Muscle of arm (tissue), 14 donors: ENCODE measurements at places on chromosomes 11 and 22.

- peak; percentile 61 for DNase-seq
Measured at GRCh38 chr11:66100272-66101065, 30.4 kb downstream of the PACS1 start.

- no peak for DNase-seq
Measured at GRCh38 chr11:81570669-81571068, 1163.0 kb downstream of the FAM181B start.

DNA sequence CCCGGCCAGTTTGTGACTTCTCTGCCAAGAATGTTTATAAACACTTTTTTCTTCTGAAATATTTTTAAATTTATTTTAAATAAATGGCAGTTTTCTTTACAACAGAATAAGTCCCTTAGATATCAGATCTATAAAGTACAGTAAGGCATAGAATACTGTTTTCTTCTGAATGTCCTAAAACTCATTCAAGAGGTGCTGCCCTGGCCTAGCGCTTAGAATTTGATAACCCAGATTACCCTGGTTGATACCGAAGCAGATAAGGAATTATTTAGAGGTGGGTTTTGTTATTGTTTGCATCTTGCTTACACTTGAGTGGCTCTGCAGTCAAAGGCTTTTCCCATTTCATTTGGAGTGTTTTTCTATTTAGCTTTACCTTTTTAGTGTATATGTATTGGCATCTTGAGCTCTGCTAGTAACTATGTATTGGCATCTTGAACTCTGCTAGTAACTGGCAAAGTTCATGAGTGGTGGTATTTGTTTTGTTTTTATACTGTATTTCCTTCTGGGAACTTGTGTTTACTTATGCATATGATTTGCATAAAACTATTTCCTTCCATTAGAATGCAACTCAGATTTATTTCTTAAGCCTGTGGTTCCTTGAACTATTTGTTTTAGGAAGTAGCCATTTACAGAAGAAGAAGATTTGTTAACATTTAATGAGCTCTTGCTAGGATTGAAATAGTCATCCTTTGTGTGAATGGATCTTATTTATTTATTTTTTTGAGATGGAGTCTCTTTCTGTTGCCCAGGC, 1.2 kb downstream of the ACAD8 start:
- DNase-seq, result no peak

DNA sequence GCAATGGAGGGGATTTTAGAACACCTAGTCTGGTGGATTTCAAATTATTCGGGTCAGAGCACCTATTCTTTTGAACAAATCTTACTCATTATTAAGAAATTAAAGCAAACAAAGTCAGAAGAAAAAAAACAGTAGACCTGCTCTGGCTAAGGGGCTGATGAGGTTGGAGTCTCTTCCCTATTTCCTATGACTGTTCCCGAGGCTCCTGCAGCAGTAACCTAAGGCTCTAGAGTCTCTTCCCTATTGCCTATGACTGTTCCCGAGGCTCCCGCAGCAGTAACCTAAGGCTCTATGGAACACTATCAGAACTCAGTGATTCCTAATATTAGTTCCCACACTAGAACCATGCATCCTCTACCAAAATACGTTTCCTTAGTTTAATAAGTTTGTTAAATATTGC, 607.9 kb downstream of the NTM start:
- no peak for DNase-seq

DNA sequence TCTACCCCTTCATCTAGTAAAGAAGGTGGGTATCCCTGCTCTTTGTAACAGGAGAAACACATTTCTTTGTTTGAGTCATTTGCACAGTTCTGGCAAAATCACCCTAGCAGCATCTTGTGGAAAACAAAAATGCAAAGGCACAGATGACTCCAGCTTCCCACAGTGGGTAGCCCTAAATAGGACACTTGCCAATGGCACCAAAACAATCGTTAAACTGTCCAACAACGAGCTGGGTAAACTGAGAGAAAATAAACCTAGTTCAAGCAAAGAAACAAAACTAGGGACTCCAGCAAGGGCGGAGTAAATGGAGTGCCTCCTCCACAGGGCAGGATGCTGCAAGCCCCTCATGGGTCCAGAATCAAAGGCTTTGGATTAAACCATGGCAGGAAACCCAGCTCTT, 239.5 kb downstream of the NTM start:
- no peak for DNase-seq

GRCh38 chr11:77067861-77068443, 1.2 kb downstream of the CAPN5 start:
- no peak for DNase-seq

- DNase-seq, result no peak
Measured at GRCh38 chr11:93288079-93288478, 42.5 kb upstream of the DEUP1 start.

DNA sequence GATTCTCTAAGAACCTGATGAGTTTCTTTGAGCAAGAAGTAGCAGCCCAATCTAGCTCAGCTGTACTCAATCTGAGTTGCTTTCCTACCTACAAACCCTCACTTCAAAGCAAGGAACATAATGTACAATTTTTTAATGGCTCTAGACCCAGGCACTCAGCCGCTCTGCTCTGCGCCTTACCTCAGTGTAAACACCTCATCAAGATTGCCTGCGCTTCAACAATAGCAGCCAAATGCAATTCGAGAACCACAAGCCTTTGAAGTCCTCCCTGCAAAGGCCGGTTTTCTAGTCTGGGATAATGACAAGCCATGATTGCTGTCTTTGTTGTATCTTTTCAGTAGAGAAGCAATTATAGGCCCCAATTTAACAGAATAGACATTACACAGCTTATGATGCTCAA, 38.0 kb downstream of the JHY start:
- DNase-seq, result no peak

DNA sequence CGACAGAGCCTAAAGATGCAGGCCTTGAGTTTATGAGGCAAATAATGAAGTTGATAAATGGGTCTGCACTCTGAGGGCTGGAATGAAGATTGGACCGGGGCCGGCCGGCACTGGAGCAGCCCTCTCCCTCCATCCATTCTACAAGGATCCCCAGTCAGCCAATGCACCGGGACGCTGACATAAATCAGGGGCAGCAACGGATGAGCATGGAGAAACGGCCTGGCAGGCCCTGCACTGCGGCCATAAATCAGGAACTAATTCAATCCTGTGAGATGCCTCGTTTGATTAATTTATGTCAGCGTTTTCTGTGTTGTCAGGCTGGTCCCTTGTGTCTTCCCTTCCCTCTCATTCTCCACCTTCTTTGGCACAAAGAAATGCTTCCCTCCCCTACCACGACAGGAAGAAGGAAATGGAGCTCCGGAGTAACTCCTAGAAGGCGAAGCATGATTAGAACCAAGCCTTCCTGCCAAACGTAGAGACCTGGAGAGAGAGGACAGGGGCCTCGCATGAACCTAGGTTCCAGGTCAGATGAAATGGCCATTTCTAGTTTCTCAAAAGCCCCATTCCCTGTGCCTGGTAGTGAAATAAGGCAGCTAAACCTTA, 358.4 kb downstream of the OPCML start:
- no peak for DNase-seq

- DNase-seq, result no peak
Measured at GRCh38 chr22:38032681-38033521, 24.3 kb upstream of the PICK1 start.

DNA sequence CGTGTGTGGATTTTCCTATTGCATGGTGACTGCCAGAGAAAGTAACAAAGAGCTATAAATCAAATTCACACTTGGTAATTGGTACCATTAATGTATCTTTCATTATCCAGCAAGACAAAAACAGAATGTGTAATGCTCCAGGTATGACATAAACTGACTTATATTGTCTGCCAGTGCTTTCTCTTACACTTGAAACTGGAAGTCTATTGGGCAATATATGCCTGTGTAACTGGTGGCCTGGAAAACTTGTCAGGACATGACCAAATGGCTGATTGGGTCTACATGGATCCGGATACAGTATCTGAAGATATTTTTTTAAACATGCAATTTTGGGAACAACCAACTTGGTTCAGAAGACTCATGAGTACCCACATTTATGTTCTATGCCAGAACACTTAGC, 174.6 kb upstream of the ARHGAP42 start:
- no peak for DNase-seq

GRCh38 chr11:58596621-58597020, 17.8 kb downstream of the ZFP91 start:
- DNase-seq, result no peak

- no peak for DNase-seq
Measured at GRCh38 chr11:18452927-18453326, 2.7 kb upstream of the LDHAL6A start.

DNA sequence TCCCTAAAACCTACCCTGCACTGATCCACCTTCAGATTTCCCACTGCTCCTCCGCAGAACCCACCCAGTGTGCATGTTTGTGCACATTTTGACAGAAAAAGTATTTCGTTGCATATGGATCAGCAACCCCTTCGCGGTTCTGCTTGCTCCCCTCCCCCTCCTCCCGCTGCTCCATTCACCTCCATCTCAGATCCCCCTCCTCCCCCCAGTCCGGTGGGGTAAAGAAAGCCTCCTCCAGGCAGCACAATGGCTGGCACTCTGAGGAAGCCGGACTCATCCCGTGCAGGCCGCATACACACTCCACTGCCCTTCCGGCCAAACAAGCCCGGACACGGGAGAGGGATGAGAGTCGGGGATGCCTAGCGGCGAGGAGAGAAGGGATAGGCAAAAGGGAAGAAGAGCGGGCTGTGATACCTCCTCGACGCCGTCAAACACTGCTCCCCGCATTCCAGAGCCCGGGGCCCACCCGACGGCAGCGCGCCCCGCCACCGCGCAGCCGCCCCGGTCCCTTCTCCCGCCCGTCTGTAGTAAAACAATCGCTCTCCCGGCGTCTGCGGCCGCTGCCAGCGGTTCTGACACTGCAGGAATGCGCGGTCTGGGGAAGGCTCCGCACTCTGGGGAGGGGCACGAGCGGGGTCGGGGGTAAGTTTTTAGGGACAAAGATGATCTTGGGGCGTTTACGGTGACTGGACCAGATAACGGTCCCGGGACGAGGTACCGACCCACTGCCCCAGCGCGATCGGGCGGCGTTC, 915 bp downstream of the FEZ1 start:
- DNase-seq, result peak; percentile 19

DNA sequence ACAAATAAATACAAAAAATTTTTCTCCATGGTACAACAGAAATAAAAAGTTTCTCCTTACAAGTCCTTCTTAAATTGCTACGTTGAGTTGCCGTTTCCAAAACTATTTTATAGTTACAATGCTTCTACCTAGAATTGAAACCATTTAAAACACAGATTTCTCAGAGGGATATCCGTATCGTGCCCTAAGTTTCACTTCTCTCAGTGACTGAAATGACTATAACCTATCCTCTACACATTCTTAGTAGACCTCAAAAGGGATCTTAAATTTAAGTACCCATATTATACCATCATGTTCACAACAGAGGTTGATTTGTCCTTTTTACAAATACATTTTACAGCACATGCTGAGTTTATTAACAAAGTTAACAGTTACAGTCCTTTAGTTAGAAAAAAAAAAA, 44.1 kb downstream of the USP28 start:
- DNase-seq, result no peak

GRCh38 chr22:43823353-43823908, 11.3 kb upstream of the EFCAB6 start:
- DNase-seq, result no peak

GRCh38 chr11:94826415-94826814, 58.3 kb downstream of the AMOTL1 start:
- no peak for DNase-seq

- DNase-seq, result no peak
Measured at GRCh38 chr11:44915621-44916020, 35.1 kb downstream of the TP53I11 start.

GRCh38 chr22:39574779-39575551, 4.4 kb downstream of the CACNA1I start:
- DNase-seq, result no peak

DNA sequence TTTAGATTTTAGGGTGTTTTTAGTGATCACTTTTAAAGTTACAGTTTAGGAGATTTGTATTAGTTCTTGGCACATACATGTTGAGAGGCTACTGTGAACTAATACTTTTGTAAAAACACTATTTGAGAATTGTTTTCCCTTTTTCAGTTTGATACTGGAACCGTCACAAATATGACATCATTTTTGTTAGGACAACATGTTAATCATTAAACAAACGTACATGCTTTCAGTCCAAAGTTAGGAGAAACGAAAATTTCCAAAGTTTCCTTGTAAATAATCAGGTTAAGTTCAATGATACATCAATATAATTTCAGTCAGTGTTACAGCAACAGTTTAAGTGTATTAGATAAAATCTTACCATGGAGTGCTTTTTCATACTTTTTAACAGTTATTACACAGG, 53.1 kb downstream of the SPECC1L start:
- no peak for DNase-seq

GRCh38 chr22:19704355-19705015, 9.8 kb upstream of the SEPTIN5 start:
- no peak for DNase-seq

GRCh38 chr11:103842795-103843194, 193.6 kb upstream of the DDI1 start:
- peak; percentile 49 for DNase-seq

DNA sequence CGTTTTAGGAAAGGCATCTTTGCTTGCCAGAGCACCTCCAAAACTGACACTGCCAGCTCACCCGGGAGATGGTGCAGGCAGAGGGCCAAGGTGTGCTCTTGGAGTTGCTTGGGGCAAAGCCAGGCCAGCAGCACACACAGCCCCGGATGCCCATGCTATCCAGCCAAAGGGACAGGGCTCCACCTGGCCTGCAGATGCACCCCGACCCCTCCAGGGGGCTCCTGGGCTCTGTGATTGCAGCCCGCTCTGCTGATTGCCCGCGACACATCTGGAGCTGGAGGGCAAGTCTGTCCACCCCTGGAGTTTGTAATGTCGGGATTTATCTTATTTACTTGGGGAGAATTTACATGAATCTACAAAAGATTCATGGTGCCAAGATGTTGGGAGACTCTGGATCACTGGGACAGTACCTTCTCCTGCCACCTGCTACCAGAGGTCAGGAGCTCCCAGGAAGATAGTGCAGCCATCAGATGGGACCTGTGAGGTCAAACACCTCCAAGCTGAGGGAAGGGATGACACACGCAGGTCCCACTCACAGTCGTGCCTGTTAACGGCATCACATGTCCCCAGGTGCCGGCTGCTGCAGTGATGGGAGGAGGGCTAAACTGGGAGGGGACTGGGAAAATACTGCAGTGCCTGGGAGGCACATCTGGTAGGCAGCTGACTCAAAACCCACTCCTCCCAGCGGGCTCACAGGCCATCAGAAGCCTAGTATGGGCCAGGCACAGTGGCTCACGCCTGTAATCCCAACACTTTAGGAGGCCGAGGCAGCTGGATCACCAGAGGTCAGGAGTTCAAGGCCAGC, 17.2 kb downstream of the CBX7 start:
- peak; percentile 26 for DNase-seq

- no peak for DNase-seq
Measured at GRCh38 chr11:8403310-8403709, 139.6 kb upstream of the LMO1 start.

GRCh38 chr11:1225386-1226225, 2.7 kb downstream of the MUC5B start:
- no peak for DNase-seq

GRCh38 chr11:72772059-72772458, 19.9 kb upstream of the ARAP1 start:
- no peak for DNase-seq
